ENCODE measurements at places on chromosomes 12 and 14.

GRCh38 chr14:24195186-24196070 is at the start of gene TM9SF1:
TM9SF1 (minus strand) TSS chr14:24195441; CDS start chr14:24195019, 422 bp downstream.
- peak; percentile 82 for DNase-seq

DNA sequence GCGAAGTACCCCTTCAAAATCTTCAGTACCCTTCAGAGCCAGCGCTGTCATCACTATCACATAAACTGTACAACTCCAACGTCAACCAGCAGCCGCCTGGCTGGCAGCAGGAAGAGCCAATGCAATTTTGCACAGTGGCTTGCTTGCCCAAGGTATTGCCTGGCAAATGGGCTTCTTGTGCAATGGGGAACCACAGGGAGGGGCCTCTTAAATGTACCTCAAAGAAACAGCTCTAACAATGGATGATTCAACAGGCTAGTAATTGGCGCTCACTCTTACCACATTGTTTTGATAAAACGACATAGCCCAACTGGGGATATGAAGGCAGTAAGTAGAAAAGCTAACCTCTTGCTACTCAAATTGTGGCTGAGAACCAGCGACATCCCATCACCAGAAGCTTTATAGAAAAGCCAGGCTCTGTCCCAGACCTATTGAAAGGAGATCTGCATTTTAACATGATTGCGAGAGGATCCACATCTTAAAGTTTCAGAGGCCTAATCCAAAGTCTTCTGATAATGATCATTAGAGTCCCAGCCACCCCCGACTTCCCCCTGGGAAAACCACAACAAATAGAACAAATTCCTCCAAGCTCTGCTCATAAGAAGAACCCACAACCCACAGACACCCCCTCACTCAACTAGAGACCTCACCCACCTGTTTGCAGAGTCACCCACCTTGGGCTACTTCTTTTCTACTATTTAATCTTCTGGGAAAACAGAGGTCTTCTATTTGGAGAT is 125.3 kb upstream of the HIF1A start:
- no peak for DNase-seq

- no peak for DNase-seq
These were observed 129.9 kb downstream of the TMEM30B start for GRCh38 chr14:61151251-61151650.

DNA sequence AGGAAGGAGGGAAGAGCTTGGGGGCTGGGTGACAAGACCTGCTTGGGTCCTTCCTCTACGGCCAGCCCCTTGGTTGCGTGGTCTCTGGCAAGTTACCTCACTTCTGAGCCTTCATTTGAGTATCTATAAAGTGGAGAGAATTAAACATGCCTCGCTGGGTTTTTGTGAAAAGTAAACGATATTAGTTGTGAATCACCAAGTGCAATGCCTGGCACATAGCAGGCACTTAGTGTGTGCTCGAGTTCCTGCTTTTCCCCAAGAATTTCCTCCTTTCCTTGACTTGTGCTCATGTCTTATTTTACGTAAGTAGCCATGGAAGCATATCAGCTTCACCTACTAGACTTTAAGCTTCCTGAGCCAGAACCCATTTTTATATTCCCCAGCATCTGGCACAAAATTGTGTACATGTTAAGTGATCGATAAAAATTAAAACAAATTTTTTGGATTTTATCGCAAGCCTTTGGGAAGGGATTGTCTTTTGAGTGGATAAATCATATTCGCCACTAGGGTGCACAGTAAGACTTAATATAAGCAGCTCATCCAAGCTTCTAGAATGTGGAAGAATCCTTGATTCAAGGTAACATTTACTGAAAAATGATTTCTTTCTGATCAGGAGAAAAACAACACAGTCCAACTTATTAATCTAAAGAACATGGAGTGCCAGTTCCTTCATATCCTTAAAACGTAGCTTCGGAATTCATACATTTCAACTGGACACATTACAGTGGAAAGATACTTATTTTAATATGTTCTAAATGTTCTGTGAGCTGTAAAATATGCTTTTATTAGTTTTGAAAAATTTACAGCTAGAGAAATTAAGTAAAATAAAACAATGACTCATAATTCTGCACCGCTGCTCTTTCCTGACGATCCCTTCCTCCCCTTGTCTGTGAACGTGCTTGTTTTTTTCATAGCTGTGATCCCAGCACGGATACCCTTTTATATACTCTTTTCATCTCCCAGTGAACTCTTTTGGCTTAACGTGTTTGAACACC is 62.0 kb downstream of the SLC25A47 start:
- no peak for DNase-seq

- no peak for DNase-seq
These were observed 21.7 kb downstream of the BICDL1 start for GRCh38 chr12:120010661-120011230.

GRCh38 chr12:29797565-29798355 is 14.0 kb upstream of the TMTC1 start:
- DNase-seq, result no peak

DNA sequence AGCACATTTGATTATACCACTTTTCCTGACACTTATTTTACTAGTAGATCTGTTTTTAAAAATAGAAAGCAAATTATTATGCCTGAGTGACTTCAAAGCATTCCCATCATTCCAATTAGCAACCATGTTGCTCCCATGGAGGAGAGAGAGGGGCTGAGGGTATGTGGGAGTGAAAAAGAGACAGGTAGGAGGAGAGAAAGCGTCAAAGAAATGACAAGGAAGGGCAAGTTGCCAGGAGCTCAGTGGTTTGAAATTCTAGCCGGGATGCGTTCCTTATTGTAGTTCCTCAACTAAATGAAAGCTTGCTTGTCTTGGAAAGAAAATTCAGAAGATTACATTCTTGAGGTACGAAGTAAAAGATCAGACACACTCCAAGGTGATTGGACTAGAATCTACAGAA is 92.4 kb upstream of the PKP2 start:
- no peak for DNase-seq

DNA sequence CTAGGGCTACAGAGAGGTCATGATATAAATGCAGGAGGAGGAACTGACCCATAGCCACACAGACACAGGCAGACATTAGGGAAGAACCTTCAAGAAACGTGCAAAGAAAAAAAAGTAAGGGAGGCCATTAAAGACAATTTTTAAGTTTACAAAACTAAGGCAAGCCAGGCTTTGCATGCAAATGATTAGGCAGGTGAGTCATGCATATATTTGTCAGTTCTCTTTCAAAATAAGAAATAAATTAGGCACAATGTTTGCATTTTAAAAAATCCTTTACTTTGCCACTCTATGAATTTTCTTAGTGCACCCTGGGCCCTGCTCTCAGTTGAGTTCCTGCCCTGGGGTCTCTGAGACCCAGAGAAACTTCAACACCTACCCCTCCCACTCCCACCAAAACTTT is 75.0 kb downstream of the PRMT8 start:
- no peak for DNase-seq

- DNase-seq, result no peak
These were observed 21.6 kb upstream of the BLTP3B start for GRCh38 chr12:100164153-100164704.

- no peak for DNase-seq
These were observed 41.0 kb upstream of the NPAS3 start for GRCh38 chr14:32897698-32898064.

DNA sequence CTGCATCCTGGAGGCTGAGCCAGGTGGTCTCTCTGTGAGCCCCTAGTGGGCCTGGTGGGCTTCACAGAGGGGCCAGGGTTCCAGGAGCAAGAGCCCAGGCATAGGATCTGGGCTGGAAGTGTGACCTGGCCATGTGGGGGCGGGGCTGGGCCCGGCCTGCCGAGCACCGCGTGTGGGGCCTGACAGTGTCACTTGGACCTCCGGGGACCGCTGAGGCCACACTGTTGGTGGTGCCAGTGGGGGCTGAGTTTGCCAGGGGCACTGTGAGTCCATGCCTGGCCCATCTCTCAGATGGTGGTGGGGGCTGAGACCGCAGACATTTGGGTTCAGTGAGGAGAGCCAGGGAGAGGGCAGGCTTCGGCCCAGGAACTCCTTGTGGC is 5.2 kb downstream of the FBRSL1 start:
- DNase-seq, result no peak

DNA sequence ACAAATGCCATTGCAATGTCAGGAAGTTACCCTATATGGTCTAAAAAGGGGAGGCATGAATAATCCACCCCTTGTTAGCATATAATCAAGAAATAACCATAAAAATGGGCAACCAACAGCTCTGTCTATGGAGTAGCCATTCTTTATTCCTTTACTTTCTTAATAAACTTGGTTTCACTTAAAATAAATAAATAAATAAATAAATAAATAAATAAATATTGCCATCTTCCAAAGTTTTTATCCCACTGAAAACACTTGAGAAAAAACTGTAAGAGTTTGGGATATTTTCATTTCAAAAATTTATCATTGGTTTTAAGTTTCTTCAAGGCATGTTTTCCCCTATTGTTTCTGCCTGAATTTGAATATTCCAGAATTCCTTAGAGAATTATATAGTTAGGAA is 89.8 kb downstream of the SYT10 start:
- no peak for DNase-seq

- DNase-seq, result no peak
These were observed 234.7 kb downstream of the CCDC91 start for GRCh38 chr12:28424965-28425364.

- DNase-seq, result no peak
These were observed 344 bp downstream of the LPAR5 start for GRCh38 chr12:6635375-6635855.

DNA sequence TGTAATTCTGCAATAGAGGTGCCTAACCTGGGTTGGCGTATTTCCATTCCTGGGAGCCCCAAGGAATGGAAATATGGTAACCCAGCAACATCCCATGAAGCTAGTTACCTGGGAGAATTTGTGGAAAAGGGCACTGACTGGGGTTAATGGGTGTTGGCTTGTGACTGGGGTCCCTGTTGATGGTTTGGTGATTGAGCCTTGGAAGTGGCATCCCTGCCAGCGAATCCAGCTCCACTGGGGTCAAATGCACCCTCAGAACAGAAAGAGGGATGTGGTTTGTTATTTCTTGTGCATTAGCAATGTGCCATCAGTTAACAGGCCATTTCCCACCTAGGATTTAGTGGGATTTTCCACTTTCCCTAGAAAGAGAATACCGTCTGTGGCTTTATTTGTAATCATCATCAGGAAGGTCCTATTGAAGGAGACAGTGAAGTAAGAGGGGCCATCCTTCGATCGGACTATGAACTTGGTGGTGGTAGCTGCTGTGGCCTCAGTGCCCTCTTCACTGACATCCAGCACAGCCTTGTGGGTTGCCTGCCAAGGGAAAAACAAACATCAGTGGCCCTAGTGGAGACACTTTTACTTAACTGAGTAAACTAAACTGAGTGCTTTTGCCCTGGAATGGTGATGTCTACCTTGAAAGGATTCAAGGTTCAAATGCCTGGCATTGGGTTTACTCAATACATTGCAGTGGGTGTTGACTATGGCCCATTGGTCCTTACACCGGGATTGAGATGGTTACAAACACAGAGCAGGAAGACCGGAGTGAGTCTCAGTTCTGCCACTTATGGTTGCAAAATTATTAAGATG is 10.4 kb upstream of the SERPINA11 start:
- DNase-seq, result no peak

DNA sequence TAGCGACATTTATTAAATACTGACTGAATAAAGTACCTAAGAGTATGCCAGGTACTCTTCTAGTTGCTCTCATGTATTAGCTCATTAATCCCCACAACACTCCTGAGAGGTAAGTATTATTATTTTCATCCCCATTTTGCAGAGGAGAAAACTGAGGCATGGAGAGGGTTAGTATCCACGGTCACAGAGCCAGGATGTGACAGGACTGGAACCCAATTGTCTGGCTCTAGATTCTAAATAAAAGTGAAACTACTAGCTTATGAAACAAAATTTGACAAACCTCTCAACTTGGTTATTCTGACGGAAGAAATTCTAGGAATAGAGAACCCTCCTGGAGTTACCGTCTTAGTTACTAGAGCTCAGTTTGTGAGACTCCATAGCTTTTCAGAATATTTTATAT is 112.2 kb downstream of the CHST11 start:
- no peak for DNase-seq

- DNase-seq, result peak; percentile 61
These were observed 3.3 kb upstream of the CIPC start for GRCh38 chr14:77094672-77095284.

GRCh38 chr14:99168330-99168729 is 103.7 kb downstream of the BCL11B start:
- no peak for DNase-seq

GRCh38 chr12:131729254-131729955 is 18.5 kb downstream of the SFSWAP start:
- DNase-seq, result no peak

- DNase-seq, result no peak
These were observed 17.1 kb upstream of the BICD1 start for GRCh38 chr12:32089586-32089985.

DNA sequence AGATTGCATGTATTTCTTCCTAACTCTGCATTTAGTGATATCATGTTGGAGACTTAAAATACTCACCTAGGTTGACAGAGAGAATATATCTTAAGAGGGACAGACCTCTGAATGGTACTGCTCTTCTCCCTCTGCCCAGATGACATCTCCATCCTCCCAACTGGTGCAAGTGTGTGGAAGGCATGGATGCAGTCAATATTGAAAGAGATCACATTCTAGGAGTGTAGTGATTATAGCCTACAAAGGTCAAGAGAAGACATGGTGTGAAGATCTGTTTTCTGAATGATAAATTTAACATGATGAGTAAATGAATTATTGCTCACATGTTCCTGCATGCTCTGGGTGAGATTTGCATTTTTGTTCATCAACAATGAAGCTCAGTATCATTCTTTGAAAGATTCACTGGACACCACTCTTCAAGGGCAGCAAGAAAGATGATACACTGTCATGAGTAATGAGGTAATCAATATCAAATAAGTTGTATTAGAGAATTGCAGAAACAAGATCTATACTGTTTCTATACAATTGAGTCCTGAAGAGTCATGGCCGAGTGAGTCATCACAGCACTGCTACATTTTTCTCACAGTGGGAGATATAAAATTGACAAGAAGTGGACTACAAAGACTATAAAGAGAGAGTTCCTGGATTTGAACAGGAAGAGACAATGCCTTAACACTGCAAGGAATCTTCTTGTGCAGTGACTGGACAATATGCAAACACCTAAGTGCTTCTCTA is 183.3 kb upstream of the KRR1 start:
- no peak for DNase-seq

DNA sequence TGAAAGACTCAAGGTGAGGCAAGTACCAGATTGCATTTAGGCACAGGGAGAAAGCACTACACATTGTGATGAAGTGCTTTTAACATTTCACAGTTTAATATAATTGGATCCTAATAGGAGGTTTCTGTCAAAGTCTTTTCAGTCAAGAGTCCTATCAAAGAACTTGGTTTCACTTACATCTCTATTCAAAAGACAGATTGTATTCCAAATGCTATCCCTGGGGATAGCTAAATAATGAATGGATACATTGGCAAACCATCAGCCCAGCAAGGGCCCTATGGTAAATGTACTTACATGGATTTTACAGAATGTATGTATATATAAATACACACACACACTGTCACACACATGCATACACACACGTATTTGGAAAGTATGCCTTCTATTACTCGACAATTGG is 655.5 kb upstream of the FLRT2 start:
- DNase-seq, result no peak

- no peak for DNase-seq
These were observed 77.2 kb downstream of the EP400 start for GRCh38 chr12:132026796-132027500.

All from activated T-helper 9 cell treated with anti-CD3 and anti-CD28 coated beads, Interleukin-2, amount 50 U/mL, for 16 hours (primary cell).